ENCODE measurements at places on chromosomes 4 and X. TPM values are rescaled to one million over a fixed set of nuclear protein-coding genes. Genes with fewer than 3 reads are reported as not detected.

The CFAP99 gene
- total RNA-seq, result not detected

The DGAT2L6 gene
- not detected for total RNA-seq

The HDX gene
- total RNA-seq, result 2.0 TPM

The IL1RAPL1 gene
- 1.9 TPM for total RNA-seq

The RPL9 gene
- total RNA-seq, result 763 TPM
